Daoy (cell line): ENCODE measurements at places on chromosomes 11 and 22. TPM values are rescaled to one million over a fixed set of nuclear protein-coding genes. Genes with fewer than 3 reads are reported as not detected.

The C11orf91 gene
- not detected in 2 replicates for total RNA-seq

The ZNRF3 gene
- 2.8 and 5.5 TPM in 2 replicates for total RNA-seq

The ZNF214 gene
- 1.8 and 4.6 TPM in 2 replicates for total RNA-seq

The VSIG10L2 gene
- total RNA-seq = not detected in 2 replicates

The POGLUT3 gene
- total RNA-seq = 16.6 and 23.2 TPM in 2 replicates

The PGA4 gene
- not detected in 2 replicates for total RNA-seq

The SERHL2 gene
- 1.3 and 1.4 TPM in 2 replicates for total RNA-seq

The OR5B21 gene
- total RNA-seq = not detected in 2 replicates

The OR5A2 gene
- not detected in 2 replicates for total RNA-seq

The LRRC74B gene
- not detected in 2 replicates for total RNA-seq

The NXPE2 gene
- not detected in 2 replicates for total RNA-seq

The TMEM191B gene
- total RNA-seq = 27.4 TPM in 1 of 2 replicates, not detected in the other

DNA sequence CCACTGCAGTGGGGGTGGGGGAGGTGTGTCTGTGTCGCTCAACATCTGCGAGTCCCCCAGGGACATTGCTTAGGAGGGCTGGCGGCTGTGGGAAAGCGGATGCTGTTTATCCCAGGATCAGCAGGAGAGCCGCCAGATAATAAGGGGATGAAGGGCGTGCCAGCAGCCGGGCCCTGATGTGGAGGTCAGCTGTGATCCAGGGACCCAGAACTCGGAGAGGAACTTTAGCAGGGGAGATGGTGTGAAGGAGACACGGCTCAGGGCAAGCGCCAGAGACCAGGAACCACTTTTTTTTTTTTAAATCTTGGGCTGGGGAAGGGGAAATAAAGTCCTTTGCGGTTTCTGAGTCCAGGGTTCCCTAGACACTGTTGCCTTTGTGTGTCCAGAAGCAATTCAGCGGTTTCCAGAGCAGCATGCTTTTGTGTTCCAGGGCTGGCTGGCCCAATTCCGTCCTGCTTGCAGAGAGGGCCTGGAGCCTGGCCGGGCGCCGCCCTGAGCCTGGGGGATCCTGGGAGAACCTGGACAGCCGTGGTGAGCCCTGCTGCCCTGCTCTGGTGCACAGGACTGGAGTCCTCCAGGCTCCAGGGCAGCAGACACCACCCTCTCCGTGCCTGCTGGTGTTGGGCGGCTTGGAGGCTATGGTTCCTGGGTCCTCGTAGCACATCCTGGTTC is at the start of gene GRAMD4:
GRAMD4 (plus strand) TSS at position 557 of the 672 bp plus-strand sequence. CDS start 6,414 bp downstream, outside the sequence.
- no peak for DNase-seq

- no peak for DNase-seq
Measured at GRCh38 chr11:119047205-119047604, 9.8 kb downstream of the HYOU1 start.

DNA sequence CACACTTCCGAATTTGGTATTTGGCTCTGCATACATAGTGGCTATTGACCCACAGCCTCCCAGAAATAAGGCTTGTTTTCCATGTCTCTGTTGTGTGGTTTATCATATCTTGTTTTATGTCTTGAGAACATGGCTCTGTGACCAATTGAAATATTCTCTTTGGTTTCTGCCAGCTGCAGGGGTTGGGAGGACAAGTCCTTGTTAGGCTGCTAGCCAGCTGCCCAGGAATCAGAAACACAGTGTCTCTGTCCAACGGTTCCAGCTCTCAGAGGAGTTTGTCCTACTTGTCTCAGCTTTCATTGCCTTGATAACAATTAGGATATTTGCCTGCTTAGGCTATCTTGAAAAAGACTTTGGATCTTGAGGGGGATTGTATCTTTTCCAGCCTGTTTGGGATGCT is 6.0 kb upstream of the SLC7A4 start:
- DNase-seq = no peak

DNA sequence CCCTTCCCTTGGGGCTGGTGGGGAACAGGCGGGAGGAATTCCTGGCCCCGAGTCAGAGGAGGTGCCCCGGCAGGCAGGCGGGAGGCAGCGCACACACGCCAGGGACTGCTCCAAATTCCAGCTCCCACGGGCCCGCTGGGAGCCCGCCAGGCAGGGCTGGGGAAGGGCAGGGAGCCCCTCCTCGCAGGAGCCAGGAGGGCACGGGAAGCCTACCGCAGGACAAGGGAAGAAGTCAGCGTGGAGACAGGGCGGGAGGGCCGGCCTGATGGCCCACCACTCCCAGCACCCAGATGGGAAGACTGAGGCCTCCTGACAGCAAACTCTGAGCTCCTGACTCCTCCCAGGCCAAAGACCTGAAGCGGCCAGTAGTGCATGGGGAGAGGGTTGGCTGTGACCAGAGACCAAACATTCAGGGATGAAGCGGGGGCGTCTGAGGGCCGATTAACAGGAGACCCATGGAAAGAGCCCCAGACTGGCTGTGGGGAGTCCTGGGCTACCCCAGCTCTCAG is 22.4 kb downstream of the RPL3 start:
- no peak for DNase-seq

- no peak for DNase-seq
Measured at GRCh38 chr11:120613264-120614226, 102.0 kb downstream of the GRIK4 start.

GRCh38 chr11:109945626-109946321 is 147.4 kb upstream of the ZC3H12C start:
- DNase-seq = no peak

DNA sequence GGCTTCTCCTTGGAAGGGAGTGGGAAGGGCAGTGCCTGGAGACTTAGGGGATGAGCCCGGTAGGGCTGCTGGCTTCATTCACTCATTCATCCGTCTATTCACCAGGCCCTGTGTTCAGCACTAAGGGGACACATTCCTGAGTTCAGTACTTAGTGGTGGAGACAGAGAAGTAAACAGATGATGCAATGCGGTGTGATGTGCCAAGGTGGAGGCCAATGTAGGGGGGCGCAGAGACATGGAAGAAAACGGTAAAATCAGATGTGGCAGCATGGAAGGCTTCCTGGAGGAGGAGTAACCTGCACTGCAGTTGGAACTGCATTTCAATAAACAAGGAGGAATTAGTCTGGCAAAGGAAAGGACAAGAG is 21.3 kb downstream of the GRIK4 start:
- peak; percentile 36 for DNase-seq

- peak; percentile 28 for DNase-seq
Measured at GRCh38 chr11:133809569-133810491, 35.5 kb downstream of the SPATA19 start.

- peak; percentile 80 for DNase-seq
Measured at GRCh38 chr11:59755701-59756557, 753 bp downstream of the STX3 start.

DNA sequence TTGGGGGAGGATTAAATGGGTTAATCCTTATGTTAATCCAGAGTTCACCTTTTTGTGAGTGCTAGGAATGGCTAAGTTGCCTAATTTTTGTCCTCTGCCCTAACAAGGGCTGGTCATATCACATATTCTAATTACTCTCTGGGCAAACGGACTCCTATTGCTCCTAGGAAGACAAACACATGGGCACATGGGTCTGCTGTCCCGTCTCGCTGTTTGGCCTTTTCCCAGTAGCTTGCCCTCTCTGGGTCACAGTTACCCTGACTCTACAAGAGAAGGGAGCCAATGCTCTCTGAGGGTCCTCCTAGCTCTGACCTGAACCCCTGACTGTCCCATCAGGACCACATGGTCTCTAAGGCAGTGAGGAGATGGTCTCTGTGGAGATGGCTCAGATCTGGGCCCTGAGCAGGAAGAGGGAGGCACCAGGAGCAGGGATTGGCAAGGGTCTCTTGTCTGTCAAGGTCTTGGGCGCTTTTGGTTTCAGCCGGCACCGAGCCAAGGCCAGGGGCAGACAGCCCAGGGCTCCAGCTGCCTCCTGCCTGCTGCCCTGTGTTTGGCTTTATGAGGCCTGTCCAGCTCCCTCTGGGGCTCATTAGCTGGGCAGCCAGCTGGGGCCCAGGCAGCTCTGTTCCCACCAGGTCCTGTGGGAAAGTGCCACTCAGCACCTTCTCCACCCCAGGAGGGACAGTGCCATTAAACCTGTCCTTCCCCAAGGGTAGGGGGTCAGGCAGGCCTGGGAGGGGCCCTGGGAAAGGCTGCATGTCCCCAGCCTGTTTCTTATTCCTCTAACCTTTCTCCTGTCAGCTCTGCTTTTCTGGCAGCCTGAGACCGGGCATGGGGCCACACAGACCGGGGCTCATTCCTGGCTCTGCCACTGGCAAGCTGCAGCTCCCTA is 559.9 kb downstream of the MN1 start:
- DNase-seq = peak; percentile 73

GRCh38 chr11:26062660-26063059 is 269.3 kb upstream of the ANO3 start:
- DNase-seq = no peak

GRCh38 chr11:68312117-68312779 is at the start of gene LRP5:
Gene LRP5, plus strand, starts transcription at chr11:68312591. Its CDS starts 124 bp downstream, at chr11:68312715.
- DNase-seq = peak; percentile 46

GRCh38 chr22:29385748-29386147 is 2.6 kb downstream of the AP1B1 start:
- no peak for DNase-seq

- no peak for DNase-seq
Measured at GRCh38 chr11:73940801-73941570, 9.8 kb upstream of the DNAJB13 start.

- DNase-seq = no peak
Measured at GRCh38 chr11:91850021-91850420, 374.6 kb upstream of the FAT3 start.

- DNase-seq = no peak
Measured at GRCh38 chr11:63919267-63920125, 2.5 kb upstream of the RCOR2 start.

DNA sequence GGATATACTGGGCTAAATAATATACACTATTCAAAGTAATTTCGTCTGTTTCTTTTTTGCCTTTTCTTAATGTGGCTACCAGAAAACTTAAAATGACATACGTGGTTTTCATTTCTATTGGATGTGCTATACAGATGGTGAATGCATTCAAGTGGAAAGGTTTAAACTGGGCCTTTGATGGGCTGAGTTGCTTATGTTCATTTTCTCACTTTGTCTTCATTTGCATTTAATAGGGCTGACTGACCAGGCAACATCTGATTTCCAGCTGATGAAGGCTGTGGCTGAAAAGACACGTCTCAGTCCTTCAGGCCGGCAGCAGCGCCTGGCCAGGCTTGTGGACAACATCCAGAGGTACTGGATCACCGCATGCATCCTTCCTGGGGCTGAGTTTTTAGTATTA is 27.9 kb downstream of the PIWIL4 start:
- DNase-seq = no peak

DNA sequence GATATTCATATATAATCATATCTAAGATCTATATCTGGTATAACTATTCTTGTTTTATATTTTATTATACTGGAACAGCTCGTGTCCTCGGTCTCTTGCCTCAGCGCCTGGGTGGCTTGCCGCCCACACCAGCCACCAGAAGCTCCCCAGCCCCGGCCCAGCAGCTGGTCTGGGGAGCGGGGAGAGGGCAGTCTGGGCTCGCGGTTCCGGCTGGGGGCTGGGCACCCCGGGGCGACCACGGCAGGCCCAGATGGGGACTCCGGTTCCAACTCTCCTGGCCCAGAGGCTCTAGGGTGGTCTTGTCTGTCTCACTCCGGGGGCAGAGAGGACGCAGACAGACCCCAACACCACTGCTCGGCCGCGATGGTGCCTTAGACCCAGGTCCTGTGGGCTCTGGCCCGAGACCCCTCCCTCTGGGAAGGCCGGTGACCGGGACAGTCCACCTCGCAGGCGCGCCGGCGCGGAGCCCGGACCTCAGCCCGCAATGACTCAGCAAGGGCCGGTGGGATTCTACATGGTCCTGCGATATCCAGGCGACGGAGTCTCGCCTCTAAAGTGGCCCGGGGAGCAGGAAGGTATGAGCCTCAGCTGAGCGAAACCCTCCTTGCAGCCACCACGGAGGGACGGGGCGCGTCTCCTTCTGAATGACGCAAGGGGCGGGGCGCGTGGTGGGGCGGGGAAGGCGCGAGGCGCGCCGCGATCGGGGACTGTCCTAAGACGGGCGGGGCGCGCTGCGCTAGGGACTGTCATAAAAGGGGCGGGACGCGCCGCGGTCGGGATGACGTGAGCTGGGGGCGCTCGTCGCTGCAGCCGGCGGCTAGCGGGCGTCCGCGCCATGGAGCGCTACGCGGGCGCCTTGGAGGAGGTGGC is at the start of gene DGCR6:
DGCR6 (plus strand) TSS at position 781 of the 870 bp plus-strand sequence; CDS start at position 836, 55 bp downstream.
- DNase-seq = no peak

DNA sequence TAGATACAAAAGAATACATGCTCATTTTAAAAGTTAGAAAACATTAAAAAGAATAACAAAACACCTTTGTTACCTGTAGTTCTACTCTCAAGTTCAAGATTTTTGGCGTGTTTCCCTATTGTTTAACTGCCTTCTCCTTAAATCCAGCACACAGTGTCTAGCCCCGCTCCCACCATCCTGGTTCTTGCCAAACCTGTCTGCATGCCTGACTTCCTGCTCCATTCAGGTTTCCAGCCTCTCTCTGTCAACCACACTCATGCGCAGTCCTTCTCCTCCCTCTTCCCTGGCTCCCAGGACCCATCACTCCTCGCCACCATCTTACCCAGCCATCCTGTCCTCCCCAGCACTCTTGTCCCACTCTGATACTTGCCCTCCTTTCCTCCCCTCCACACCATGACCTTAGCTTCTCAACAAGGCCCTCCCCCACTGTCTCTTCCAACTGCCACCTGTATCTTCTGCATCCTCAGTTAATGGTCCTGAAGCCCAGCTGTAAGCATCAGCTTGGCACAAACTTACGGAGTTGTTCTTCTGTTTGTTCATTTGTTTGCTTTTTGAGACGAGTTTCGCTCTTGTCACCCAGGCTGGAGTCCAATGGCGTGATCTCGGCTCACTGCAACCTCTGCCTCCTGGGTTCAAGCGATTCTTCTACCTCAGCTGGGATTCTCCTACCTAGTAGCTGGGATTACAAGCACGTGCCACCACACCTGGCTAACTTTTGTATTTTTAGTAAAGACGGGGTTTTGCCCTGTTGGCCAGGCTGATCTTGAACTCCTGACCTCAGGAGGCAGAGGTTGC is 7.5 kb upstream of the MYH9 start:
- DNase-seq = no peak

DNA sequence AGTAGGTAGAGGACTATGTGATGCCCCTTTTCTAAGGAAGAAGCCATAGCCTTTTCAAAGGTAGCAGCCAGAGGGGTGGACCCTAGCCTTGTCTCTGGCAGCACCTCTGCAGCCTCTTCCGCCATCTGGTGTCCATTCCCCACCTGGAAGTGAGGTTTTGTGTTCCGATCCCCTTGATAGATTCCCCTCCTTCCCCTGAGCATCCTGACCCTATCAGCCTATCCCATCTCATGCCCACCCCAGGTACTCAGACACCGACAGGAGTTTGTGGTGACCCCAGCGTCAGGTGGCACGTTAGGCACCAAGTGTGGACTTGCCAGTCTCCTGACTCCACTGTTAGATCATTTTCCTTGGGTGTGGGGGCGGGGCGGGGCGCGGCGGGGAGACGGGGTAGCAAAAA is 398 bp upstream of the FAM89B start:
- peak; percentile 70 for DNase-seq
